T-helper 17 cell (primary cell): ENCODE measurements at places on chromosomes 12 and 14. TPM values are rescaled to one million over a fixed set of nuclear protein-coding genes. Genes with fewer than 3 reads are reported as not detected.

GRCh38 chr12:39426636-39427240 is 16.2 kb downstream of the KIF21A start:
- H3K4me1 ChIP-seq, result peaks cover 8% of the 10 kb centered on the region
- DNase-seq, result no peak
- H3K4me3 ChIP-seq, result no peak overlapping the region
- H3K36me3 ChIP-seq, result no peaks in the 10 kb centered on the region
- H3K27ac ChIP-seq, result no peak overlapping the region

DNA sequence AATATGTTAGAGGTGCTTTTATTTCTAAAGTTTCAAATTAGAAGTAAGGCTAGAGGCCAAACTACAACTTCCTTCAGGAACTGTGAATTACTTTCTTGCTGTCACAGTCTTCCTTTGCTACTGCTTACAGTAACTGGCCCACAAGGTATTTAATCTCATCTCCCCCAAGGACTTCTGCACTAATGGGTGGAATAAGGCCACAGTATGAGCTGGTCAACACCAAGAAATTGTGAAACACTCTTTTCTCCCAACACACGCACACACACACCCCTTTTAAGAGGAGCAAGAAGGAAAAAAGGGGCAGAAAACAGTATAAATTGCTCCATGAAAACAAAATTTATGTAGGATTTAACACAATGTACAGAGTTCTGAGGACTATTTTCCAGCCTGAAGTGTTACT is 45.6 kb downstream of the SCAF11 start:
- no peak for DNase-seq
- no peaks in the 10 kb centered on the region for H3K27me3 ChIP-seq
- H3K27ac ChIP-seq, result no peak overlapping the region
- H3K36me3 ChIP-seq, result peaks cover 20% of the 10 kb centered on the region
- no peak overlapping the region for H3K4me3 ChIP-seq
- peaks cover 18% of the 10 kb centered on the region for H3K4me1 ChIP-seq

DNA sequence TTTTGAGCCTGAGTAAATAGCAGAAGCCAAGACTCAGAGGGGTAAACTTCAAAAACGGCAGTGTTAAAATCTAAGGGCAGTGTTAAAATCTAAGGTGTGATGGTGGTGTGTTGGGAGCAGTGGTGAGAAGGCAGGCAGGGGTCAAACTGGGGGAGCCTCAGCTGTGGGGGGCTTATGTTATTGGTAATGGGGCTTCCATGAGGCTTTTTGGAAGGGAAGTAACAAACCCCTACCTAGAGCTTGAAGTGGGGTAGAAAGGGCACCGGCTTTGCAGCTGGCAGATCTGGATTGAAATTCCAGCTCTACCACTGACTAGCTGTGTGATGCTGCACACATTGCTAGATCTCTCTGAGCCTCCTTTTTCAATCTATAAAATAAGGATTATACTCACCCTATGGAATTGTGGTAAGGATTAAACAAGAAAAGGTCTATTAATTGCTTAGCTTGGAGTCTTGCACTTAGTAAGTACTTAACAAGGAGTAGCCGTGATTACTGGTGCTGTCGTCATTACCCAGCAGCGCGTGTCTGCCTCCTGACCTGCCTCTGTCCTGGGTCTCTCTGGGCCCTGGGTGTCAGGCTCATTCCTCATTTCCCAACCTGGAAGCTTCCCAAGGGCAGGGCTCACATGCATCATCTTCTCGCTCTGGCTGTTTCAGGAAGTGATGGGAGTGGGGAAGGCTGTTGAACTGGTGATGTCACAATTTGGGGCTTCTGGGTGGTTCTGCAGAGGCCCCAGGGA is 18.5 kb upstream of the KRT80 start:
- no peak for DNase-seq
- peaks cover 13% of the 10 kb centered on the region for H3K4me1 ChIP-seq
- no peak overlapping the region for H3K27ac ChIP-seq
- peaks cover 62% of the 10 kb centered on the region for H3K27me3 ChIP-seq
- H3K4me3 ChIP-seq, result no peak overlapping the region
- no peaks in the 10 kb centered on the region for H3K36me3 ChIP-seq

GRCh38 chr12:52322069-52322468 is 871 bp upstream of the KRT83 start:
- no peaks in the 10 kb centered on the region for H3K36me3 ChIP-seq
- no peak for DNase-seq
- peaks cover 62% of the 10 kb centered on the region for H3K27me3 ChIP-seq
- H3K27ac ChIP-seq, result no peak overlapping the region
- peaks cover 2% of the 10 kb centered on the region for H3K4me1 ChIP-seq

GRCh38 chr14:106848330-106849121 is 1322.1 kb downstream of the TMEM121 start:
- H3K27ac ChIP-seq, result no peak overlapping the region
- no peak overlapping the region for H3K4me3 ChIP-seq
- peaks cover 11% of the 10 kb centered on the region for H3K27me3 ChIP-seq
- H3K4me1 ChIP-seq, result peaks cover 29% of the 10 kb centered on the region

GRCh38 chr14:68695856-68696255 is 97.0 kb downstream of the ZFP36L1 start:
- no peak for DNase-seq
- no peaks in the 10 kb centered on the region for H3K27me3 ChIP-seq
- peaks cover 16% of the 10 kb centered on the region for H3K4me1 ChIP-seq

GRCh38 chr12:48967991-48968390 is 3.5 kb downstream of the WNT10B start:
- no peak overlapping the region for H3K27ac ChIP-seq
- no peak for DNase-seq
- peaks cover 9% of the 10 kb centered on the region for H3K36me3 ChIP-seq
- H3K27me3 ChIP-seq, result peaks cover 26% of the 10 kb centered on the region
- H3K4me3 ChIP-seq, result no peak overlapping the region

- H3K4me1 ChIP-seq, result no peaks in the 10 kb centered on the region
- H3K27me3 ChIP-seq, result no peaks in the 10 kb centered on the region
- H3K36me3 ChIP-seq, result no peaks in the 10 kb centered on the region
- no peak overlapping the region for H3K27ac ChIP-seq
- DNase-seq, result no peak
- no peak overlapping the region for H3K4me3 ChIP-seq
These were observed 172.4 kb upstream of the IGF1 start for GRCh38 chr12:102652645-102653313.

DNA sequence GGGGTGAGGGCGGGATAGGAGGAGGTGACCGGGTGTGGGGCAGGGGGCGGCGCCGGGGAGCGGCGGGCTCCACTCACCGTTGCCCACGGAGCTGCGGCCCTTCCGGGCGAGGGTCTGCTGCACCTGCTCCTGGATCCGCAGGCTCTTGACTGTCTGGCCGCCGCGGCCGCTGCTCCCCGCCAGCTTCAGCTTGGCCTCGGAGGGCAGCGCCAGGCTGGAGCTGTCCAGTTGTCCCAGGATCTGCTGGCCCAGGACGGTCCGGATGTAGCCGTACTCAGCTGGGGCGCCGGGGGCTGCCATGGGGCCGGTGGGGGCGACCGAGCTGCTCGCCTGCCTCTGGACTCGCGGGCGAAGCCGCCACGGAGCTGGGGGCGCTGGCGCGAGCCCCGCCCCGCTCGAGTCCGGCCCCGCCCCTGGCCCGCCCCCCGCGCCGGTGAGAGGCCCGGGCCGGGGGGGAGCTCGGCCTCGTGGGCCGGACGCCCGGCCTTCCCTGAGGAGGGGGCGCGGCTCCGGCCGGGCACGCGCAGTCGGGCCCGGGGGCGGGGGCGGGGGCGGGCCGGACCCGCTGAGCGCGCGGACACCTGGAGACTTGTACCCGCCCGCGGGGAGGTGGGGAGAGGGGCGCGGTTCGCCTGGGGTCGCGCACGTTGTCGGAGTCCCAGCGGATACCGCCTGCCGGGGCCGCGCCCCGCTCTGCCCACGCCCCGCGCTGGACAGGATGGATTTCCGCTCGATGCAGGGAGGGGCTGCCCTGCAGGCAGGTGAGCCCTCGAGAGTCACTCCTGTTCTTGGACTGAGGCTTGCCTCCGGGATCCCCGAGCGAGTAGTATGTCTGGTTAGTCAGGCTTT is at the start of gene PKP2:
Gene PKP2 (minus strand): TSS at position 346 of the 849 bp plus-strand sequence. CDS start 46 bp downstream, at position 300.
- H3K4me3 ChIP-seq, result peak within 1 kb of the TSS; percentile 80
- H3K27me3 ChIP-seq, result peaks cover 62% of the 10 kb centered on the region
- no peak for DNase-seq
- no peaks in the 10 kb centered on the region for H3K36me3 ChIP-seq
- H3K4me1 ChIP-seq, result peaks cover 9% of the 10 kb centered on the region
- no peak within 1 kb of the TSS for H3K27ac ChIP-seq

DNA sequence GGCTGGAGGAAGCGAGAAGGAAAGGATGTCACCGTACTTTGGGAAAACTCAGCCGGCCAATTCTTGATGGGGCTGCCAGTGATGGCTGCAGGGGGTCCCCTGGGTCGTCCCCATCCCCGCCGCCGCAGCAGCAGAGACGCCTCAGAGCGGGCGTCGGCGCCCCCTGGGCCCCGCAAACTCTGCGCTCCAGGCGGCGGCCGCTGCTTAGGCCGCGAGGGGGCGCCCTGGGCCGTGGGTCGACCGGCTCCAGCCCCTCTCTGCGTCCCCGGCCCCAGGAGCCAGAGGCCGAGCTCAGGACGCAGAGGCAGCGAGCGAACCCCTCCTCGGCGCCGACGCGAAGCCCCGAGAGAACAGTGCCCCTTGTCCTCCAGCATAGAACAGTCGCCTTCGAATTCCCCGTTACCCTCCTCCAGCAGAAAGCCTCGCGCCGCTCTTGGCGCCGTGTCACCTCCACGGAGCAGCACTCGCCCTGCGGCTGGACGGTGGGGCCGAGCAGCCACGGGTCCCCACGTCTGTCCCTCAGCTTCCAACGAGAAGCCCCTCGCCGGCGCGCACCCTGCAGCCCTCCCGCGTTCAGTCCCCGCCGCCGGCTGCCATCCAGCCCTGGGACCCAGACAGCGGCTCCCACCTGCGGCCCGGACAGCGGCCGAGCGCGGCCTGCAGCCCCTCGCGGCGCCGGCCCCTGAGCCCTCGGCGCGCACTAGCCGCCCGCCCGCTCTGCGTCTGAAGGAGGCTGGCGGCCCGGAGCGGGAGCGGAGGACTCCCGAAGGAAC is 106.6 kb downstream of the PRICKLE1 start:
- peaks cover 74% of the 10 kb centered on the region for H3K27me3 ChIP-seq
- H3K27ac ChIP-seq, result no peak overlapping the region
- peaks cover 8% of the 10 kb centered on the region for H3K4me1 ChIP-seq
- peak; percentile 32 for DNase-seq
- peak overlapping the region; percentile 97 for H3K4me3 ChIP-seq

DNA sequence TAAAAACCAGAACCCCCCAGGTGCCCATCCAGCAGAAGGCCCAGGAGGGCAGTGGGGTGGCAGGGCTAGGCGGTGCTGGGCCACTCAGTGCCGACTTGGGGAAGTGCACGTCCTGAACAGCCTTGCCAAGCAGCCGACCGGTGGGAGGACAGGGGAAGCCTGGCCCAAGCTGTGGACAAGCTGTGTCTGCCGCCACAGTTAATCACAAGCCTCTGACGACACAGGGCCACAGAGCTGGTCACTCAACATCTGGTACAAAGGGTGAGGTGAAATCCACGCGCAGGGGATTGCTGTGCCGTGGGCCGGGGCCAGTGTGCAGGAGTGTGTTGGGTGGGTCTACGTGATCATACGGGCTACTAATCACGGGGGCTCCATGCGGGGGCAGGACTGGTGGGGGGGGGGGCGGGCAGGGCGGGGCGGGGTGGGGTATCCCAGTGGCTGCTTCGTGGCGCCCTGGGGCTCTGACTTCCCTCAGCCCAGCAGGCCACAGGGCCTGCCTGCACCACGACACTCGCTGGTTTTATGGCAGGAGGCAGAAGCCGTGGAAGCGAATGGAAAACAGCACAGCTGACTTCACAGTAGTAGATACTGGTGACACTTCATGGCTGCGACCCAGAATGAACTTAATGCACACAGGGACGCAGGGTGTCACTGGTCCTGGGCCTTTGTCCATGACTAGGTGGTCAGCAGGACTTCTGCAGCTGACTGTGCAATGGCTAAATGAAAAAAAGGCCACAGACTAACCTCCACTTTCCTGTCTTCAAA is 10.2 kb downstream of the AMN start:
- H3K4me1 ChIP-seq, result peaks cover 2% of the 10 kb centered on the region
- no peak overlapping the region for H3K27ac ChIP-seq
- no peak overlapping the region for H3K4me3 ChIP-seq
- H3K27me3 ChIP-seq, result no peaks in the 10 kb centered on the region
- no peak for DNase-seq

- H3K4me3 ChIP-seq, result no peak overlapping the region
- no peaks in the 10 kb centered on the region for H3K27me3 ChIP-seq
These were observed 27.9 kb upstream of the ATP2A2 start for GRCh38 chr12:110253176-110253575.

GRCh38 chr12:63940310-63941005 is 96.0 kb downstream of the SRGAP1 start:
- H3K36me3 ChIP-seq, result no peaks in the 10 kb centered on the region
- DNase-seq, result no peak
- H3K4me1 ChIP-seq, result peaks cover 11% of the 10 kb centered on the region
- H3K27me3 ChIP-seq, result peaks cover 9% of the 10 kb centered on the region
- no peak overlapping the region for H3K4me3 ChIP-seq
- H3K27ac ChIP-seq, result no peak overlapping the region

DNA sequence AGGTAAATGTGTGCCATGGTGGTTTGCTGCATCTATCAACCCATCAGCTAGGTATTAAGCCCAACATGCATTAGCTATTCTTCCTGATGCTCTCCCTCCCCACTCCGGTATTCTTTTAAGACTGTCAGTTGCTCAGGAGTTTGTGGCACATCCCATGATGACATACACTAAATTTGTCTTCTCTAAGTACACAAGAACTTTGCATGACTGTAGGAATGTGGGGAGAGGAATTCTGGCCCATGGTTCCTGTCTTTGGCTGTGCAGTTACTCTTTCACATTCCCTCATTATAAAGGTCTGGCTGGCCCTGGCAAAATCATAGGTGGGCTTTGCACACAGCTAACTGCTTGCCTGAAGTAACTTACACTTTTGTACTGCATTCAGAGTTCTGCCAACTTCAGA is 30.3 kb downstream of the HMGA2 start:
- no peak overlapping the region for H3K27ac ChIP-seq
- H3K27me3 ChIP-seq, result peaks cover 7% of the 10 kb centered on the region
- H3K4me3 ChIP-seq, result no peak overlapping the region
- no peaks in the 10 kb centered on the region for H3K4me1 ChIP-seq

ATP2A2 gene
- total RNA-seq, result 116 TPM

SLC8A3 gene
- total RNA-seq, result 0.20 TPM

OASL gene
- total RNA-seq, result 18.8 TPM
